ENCODE measurements at places on chromosomes 1 and 21.

DNA sequence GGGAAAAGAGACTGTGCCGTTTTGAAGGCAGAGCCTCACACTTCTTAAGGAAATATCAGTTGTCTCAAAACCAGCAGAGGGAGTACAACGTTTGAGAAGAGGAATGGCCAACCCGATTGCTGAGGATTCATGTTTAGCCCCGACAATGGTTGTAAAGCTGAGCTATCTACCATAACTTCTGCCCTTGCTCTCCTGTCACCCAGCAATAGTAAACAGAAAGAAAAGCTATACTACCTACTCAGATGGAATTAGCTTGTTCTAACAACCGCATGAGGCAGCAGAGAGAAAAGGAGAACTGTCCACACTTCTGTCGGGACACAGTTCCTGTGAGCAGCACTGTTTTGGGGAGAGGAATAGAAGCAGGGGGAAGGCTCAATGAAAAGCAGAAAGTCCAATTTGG lies 91.2 kb downstream of the SLC45A1 start:
- DNase-seq, result no peak

DNA sequence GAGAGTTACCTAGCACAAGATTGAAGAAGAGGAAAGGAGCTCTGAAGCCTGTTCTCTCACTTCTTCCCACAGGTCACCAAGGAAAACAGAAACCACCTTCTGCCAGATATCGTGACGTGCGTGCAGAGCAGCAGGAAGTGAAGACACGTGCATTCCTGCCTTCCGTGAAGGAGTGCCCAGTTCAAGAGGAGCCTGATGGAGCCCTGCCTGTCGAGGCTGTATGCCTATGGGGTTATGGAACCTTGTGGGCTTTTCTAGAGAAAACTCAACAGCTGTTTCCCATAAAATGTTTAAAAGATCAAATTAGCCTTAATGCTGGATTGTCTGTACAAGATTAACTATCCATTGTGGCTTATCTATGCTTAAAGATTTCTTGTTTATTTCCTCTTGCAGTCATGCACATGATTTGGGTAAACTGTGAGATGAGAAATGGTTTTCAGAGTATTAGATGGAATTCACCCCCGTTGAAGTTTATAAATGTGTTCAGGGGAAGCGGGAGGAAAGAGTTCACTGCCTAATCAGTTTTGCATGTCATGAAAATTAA lies 27.8 kb downstream of the NTPCR start:
- DNase-seq, result no peak

GRCh38 chr1:228508840-228509415 lies 21.7 kb downstream of the RNF187 start:
- no peak for DNase-seq

DNA sequence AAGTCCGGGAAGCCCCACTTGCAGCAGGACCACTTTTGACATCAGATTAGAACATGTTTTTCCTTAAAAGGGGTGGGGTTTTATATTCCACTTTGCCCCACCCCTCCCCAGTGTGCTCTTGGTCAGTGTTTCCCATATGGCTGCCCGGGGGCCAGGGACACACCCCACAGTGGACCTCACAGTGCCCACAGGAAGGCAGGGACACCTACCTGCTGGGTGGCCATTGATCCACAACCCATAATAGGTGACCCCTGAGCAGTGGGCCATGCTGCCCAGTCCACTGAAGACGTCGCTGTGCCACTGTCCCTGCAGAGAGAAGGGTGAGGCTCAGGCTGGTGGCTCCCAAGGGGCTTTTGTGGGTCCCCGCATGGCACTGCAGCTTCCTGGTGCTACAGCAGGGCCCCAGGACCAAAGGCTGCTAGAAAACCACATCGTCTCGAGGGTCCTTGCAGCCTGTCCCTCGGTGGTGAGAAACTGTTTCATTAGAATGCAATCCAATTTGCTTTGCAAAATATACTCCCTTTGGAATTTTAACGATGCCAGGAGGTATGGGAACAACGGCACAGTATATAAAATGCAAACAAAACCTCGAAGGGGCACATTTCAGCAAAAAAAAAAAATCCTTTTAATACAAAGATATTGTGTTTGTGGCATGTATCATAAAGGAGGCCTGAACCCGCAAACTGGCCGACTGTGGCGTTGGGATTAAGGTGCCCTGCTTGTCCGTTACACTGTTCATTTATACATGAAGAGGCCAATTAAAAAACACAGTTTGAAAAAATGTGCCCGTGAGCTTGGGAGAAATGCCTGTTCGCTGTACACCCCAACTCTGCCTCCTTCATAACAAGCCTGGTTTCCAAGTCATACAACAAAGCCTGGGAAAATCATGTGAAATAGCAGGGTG lies 16.9 kb downstream of the MORN1 start:
- no peak for DNase-seq

DNA sequence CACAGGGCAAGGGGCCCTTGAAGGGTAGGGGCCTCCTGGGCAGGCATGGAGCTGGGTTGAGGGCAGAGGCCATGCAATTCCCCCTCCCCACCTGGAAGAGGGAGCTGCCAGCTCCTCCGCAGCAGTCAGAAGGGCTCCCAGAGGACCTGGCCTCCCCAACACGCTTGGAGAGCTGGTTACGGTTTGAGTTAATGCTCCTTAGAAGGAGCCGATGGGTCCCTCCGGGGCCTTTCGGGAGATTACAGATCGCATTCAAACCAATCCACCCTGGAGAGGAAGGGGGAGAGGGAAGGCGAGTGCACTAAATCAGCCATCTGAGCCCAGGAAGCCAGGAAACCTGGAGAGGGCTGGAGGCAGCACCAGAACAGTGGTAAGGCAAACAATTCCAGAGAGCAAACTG lies 106.3 kb upstream of the CSF3R start:
- no peak for DNase-seq

- no peak for DNase-seq
Measured at GRCh38 chr1:204051718-204052117, 21.2 kb upstream of the SOX13 start.

- no peak for DNase-seq
Measured at GRCh38 chr1:117098287-117098890, 23.2 kb downstream of the TRIM45 start.

- peak; percentile 23 for DNase-seq
Measured at GRCh38 chr1:167221126-167221737, 546 bp downstream of the POU2F1 start.

DNA sequence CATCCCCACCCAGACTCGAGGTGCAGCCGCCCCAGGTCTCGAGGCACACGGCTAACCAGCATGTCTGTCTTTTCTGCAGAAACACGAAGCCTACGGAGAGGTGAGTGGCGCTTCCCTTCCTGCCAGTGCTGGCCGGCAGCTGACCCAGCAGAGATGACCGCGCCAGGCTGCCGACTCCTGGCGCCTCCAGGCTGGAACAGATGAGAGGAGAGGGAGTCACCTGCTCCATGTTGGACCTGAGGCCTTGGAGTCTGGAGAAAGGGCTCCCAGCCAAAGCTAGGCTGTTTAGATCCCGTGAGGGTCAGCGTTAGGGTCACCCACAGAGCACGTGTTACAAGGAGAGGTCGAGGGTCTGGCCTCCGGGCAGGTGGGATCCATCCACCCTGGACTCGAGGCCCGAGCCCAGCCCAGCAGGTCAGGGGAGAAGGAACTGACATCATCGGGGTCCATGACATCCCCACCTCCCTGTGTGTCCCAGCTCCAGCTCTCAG lies 14.9 kb downstream of the COL6A2 start:
- no peak for DNase-seq

DNA sequence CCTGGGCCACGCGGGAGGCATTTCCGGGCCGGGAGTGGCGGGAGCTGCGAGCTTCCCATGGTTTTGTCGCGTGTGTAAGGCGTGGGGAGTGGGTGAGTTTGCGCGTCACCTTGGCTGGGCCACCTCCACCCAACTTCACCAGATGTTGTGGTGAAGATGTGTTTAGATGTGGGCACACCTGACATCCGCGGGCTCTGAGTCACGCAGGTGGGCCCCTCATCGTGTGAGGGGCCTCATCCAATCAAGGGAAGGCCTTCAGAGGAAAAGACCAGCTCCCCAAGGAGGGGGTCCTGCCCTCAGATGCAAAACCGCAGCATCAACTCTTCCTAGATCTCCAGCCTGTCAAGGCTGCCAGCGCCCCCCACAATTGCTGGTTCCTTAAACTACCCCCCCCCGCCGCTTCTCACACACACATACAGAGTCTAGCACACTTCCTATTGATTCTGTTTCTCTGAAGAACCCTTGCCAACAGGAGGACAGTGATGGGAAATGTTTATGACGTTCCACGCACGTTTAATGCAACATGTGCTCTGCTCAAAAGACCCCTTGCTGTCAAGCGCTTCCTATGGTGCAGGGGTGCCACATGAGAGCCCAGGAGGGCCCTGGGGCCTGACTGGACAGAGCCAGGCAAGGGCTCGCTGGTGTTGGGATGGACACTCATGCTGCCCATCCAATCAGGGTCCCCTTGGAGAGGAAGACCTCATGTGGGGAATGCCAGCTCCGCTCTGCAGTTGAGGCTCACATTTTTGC lies 11.9 kb downstream of the ACTRT2 start:
- DNase-seq, result peak; percentile 30

DNA sequence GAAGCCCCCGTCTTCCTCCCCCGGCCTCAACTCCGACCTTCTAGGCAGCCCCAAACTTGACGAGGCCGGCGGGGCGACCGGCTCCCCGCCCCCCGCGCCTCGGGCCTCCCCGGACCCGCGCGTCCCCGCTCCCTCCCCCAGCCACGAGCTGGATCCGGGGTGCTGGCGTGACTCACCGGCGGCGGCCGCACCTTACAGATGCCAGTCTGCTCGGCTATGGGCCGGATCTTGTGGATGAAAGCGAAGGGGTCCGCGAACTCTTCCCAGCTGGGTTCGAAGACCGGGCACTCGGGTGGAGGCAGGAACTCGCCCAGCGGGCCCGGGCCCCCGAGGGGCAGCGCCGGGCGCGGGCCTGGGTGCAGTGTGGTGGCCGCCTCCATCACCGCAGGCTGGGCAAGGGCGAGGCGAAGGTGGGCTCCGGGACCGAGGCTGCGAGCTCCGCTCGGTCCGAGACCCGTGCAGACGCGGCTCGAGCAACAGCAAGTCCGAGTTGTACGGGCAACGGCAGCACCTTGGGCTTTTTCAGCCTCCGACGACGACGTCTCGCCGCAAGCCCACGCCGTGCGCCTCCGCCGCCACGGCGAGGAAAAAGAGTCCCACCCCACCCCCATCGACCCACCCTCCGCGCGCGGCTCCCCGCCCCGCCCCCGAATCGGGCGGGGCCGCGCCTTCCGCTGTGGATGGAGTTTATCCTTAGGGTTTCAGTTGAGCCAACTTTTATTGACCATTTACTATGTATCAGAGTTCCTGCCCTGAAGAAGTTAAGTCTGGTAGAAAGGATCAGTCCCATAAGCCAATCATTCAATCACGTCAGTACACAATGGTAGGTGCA lies at the start of gene KDM5B:
KDM5B (minus strand) TSS at position 496 of the 832 bp plus-strand sequence; CDS start at position 380, 116 bp downstream.
- DNase-seq, result peak; percentile 56

GRCh38 chr1:51605961-51606723 lies 10.8 kb upstream of the OSBPL9 start:
- no peak for DNase-seq

DNA sequence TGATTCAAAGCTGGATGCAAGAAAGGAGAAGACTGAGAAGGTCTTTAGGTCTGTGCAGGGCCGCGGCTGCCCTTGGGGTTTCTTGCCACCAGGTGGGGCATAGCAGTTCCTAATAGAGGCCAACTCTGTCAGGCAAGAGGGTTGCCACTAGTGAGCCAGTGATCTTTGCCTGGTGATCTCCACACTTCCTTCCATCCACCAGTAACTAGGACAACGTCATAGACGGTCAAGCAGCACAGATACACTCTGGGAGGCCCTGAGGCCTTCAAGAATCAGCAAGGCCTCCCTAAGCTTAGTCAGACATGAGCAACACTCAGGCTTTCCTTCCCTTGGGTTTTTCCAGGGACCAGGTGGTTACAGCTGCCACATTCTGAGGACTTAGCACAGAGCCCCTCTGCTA lies 32.9 kb upstream of the ATP2B4 start:
- peak; percentile 59 for DNase-seq

DNA sequence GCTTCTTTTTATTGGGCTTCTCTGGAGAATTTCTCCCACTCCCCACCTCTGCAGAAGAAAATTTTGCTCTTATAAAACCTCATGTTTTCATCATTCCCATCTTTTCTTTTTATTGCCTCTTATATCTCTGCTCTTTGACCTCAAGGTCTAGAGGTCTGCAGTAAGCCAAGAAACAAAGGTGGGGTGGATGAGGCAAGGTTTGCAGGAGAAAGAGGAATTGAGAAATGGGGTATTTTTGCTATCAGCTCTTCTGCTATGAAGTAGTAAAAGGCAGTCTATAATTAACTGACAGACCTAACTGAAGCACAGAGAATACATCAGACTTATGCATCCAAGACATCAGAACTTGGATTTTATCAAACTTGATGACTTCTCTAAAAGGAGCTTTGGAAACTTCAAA lies 22.9 kb downstream of the SYT11 start:
- DNase-seq, result no peak

- no peak for DNase-seq
Measured at GRCh38 chr1:222792744-222793143, 22.1 kb upstream of the DISP1 start.

- no peak for DNase-seq
Measured at GRCh38 chr1:81725823-81726222, 74.9 kb upstream of the ADGRL2 start.

DNA sequence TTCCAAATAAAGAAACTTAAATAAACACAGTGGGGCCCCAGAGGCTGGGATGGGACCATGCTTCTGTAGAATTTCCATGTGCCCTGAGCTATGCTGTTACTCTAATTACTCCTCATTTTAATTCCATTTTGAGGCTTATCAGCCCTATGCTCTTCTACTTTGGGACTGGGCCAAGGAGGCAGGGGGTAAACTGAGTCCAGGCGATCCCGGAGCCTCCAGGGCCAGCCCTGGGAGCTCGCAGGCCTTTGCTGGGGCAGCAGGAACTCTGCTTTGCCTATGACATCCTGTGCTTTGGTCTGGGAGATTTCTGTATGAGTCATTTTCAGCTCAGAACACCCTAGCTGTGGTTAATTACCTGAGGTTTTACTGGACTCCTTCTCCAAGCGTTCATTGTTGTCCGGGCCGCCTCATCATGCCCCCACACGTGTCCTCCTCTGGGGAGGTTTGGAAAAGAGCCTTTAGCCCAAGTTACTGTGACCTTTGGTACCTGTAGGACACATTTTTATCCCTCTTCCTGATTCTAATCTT lies 95.7 kb downstream of the RHOU start:
- DNase-seq, result no peak

GRCh38 chr1:56153276-56153675 lies 426.1 kb downstream of the PLPP3 start:
- DNase-seq, result no peak

DNA sequence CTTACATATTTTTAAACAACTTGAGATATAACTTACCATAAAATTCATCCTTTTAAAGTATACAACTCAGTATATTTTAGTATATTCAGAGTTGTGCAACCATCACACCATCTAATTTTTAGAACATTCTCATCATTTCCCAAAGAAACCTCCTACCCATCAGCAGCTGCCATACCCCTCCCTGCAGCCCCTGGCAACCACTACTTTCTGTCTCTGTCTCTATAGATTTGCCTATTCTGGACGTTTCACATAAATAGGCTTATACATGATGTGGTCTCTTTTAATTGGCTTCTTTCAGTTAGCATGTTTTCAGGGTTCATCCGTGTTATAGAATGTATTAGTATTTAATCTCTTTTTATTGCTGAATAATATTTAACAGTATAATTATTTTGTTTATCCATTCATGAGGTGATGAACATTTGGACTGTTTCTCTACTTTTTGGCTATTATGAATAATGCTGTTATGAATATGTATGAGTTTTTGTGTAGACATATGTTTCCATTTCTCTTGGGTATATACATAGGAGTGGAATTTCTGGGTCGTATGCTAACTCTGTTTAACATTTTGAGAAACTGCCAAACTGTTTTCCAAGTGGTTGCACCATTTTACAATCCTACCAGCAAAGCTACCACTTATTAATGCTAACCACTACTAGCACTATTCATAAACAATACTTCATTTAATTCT lies 29.5 kb downstream of the WDR26 start:
- no peak for DNase-seq

Data from activated T-cell treated with anti-CD3 and anti-CD28 coated beads for 1 hour (primary cell).